ENCODE measurements at places on chromosomes 1 and 21.

- no peak for DNase-seq
These were observed 335.3 kb downstream of the ASTN1 start for GRCh38 chr1:176829261-176829660.

DNA sequence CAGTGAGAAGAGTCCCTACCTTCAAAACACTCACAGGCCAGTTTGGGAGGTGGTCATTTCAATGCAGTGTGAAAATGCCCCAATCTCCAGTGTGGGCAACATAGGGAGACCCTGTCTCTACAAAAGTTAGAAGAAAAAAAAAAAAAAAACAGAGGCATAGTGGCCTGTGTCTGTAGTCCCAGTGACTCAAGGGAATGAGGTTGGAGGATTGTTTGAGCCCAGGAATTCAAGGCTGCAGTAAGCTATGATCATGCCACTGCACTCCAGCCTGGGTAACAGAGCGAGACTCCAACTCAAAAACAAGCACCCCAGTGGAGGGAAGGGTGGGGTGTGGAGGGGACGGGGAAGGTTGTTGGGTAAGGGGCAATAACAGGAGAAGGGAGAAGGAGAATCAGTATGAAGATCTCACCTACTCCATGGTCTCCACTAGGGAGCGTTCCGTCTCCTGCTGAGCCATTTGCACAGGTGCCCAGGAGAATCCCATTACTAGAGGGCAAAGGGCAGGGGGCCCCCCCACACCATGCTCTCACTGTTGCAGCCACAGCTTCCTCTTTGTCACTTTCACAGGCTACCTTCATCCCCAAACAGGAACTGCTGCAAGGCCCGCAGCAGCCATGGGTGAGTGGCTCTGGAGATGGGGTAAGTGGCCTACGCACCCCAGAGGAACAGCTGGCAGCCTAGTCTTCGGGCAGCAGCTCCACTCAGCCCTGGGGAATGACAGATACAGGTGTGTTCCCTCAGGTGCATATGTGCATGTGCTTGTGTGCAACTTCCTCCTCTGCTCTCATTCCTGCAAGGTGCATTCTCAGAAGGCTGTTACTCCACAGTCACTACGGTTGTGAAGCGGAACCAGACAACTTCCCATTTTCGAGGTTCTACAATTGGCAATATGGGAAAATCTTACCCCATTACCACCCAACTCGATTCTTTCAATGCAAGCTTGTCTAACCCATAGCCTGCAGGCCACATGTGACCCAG lies 87.9 kb upstream of the LYST start:
- no peak for DNase-seq

- no peak for DNase-seq
These were observed 426.3 kb upstream of the ADGRL2 start for GRCh38 chr1:81374481-81374880.

DNA sequence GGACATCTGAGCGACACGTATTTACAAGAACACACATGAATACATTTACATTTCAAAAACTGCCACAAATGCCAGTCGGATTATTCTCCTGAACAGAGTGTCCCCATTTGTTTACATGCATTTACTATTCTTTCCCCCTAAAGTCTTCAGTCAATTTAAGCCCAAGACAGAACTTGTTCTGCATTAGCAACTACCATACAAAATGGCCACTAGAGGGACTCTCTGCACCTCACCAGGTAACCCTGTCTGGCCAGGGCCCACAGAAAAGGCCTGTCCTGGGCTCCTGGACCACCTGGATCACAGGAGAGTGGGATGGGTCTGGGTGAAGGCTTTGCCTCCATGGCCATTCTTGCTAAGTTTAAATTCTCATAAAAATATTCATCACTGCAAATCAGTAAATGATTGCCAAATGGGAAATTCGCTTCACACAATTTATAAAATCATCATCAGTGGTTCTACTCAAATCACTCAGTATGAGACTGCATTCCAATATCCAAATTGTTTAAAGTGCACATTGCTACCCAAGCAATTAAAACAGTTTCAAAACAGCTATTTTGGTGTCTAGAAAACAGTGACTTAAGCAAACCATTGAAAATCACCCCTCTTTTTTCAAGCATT lies 12.5 kb upstream of the GUCA2A start:
- DNase-seq, result no peak

- no peak for DNase-seq
These were observed 72.6 kb upstream of the CSF1 start for GRCh38 chr1:109837852-109838570.

GRCh38 chr1:152481869-152482664 lies 28.5 kb upstream of the LCE5A start:
- DNase-seq, result no peak

- DNase-seq, result no peak
These were observed 97.3 kb downstream of the MAP3K21 start for GRCh38 chr1:233424779-233425178.

DNA sequence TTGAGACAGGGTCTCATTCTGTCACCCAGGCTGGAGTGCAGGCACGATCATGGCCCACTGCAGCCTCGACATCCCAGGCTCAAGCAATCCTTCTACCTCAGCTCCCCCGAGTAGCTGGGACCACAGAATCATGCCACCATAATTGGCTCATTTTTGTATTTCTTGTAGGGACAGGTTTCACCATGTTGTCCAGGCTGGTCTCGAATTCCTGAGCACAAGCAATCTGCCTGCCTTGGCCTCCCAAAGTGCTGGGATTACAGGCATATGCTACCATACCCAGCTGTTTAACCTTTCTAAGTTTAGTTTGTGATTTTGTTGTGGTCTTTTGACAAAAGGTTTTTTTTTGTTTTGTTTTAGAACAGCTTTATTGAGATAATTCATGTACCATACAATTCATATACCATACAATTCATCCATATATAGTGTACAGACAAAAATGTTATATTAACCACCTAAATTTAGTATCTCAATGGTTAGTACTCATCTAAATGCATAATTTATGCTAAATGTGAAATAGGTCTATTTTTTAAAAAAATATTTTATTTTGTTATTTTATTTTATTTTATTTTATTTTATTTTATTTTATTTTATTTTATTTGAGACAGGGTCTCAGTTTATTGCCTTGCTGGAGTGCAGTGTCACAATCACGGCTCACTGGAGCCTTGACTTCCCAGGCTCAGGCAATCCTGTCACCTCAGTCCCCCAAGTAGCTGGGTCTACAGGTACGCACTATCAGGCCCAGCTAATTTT lies 8.9 kb downstream of the ZMPSTE24 start:
- DNase-seq, result no peak

- DNase-seq, result no peak
These were observed 34.6 kb upstream of the SLC45A1 start for GRCh38 chr1:8283058-8283884.

GRCh38 chr1:66439031-66439740 lies 94.8 kb upstream of the SGIP1 start:
- DNase-seq, result no peak

GRCh38 chr1:57868908-57869307 lies 445.0 kb upstream of the DAB1 start:
- DNase-seq, result no peak

GRCh38 chr1:98172578-98172977 lies 251.7 kb upstream of the DPYD start:
- no peak for DNase-seq

DNA sequence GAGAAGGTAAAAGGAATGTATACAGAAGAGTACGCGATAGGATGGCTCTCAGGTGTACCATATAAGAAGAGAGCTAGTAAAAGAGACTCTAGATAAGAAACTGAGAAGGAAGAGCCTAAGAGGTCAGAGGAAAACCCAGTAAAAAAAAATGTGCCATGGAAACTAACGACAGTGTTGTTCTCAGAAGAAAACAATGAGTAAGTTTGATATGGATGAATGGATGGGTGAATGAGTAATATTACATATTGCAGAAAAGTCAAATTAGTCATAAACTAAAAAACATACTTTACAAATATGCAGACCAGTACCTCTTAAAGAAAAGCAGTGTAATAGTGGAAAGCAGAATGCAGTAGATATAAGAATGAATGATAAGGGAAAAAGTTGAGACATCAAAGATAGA lies 316.2 kb downstream of the HMCN1 start:
- no peak for DNase-seq

GRCh38 chr1:8524627-8525157 lies 206.8 kb downstream of the SLC45A1 start:
- DNase-seq, result no peak

- DNase-seq, result peak; percentile 42
These were observed 86.5 kb upstream of the IPO9 start for GRCh38 chr1:201742476-201742875.

DNA sequence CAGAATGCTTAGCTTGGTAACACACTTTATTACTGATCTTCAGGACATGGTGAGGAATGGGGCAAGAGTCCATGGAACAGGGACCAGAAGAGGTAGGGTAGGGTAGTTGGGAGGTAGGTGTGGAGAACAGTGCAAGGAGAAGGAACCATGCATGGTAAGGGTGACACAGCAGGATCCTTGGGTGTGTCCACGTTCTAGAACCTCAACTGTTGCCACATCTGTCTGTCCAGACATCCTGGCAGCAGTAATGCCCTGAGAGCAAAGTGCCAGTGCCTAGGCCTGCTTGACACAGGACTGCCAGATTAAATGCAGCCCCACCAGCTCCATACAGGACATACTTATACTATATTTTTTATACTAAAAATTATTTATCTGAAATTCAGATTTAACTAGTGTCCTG lies 13.9 kb downstream of the DMAP1 start:
- DNase-seq, result peak; percentile 43

- no peak for DNase-seq
These were observed 6.7 kb downstream of the KYAT3 start for GRCh38 chr1:88985692-88986091.

GRCh38 chr1:31798086-31798432 lies 17.8 kb downstream of the SPOCD1 start:
- DNase-seq, result peak; percentile 17

Measured in AG20443 (cell line).